ENCODE measurements at places on chromosomes 3 and 15. TPM values are rescaled to one million over a fixed set of nuclear protein-coding genes. Genes with fewer than 3 reads are reported as not detected.

The ZNF774 gene
- total RNA-seq: 1.5 TPM

The OR5K2 gene
- total RNA-seq: not detected

The C3orf85 gene
- total RNA-seq: not detected

The SYNPR gene
- not detected for total RNA-seq
